AG08395 (cell line): ENCODE measurements at places on chromosomes 11 and 22.
A peak's percentile ranks its signal among the peaks of the same experiment; 100 is the strongest.

DNA sequence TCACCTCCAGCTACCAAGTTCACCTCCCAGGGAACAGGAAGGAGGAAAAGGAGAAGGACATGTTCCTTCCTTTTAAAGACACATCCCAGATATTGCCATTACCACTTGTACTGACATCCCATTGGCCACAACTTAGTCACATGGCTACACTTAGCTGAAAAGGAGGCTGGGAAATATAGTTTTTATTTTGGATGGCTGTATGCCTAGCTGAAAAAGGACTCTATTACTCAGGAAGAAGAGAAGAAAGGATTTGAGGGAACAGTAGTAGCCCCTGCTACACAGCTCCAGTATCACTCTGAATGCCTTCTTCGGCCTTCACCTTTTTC, 2.1 kb upstream of the APOA5 start:
- no peak for DNase-seq

DNA sequence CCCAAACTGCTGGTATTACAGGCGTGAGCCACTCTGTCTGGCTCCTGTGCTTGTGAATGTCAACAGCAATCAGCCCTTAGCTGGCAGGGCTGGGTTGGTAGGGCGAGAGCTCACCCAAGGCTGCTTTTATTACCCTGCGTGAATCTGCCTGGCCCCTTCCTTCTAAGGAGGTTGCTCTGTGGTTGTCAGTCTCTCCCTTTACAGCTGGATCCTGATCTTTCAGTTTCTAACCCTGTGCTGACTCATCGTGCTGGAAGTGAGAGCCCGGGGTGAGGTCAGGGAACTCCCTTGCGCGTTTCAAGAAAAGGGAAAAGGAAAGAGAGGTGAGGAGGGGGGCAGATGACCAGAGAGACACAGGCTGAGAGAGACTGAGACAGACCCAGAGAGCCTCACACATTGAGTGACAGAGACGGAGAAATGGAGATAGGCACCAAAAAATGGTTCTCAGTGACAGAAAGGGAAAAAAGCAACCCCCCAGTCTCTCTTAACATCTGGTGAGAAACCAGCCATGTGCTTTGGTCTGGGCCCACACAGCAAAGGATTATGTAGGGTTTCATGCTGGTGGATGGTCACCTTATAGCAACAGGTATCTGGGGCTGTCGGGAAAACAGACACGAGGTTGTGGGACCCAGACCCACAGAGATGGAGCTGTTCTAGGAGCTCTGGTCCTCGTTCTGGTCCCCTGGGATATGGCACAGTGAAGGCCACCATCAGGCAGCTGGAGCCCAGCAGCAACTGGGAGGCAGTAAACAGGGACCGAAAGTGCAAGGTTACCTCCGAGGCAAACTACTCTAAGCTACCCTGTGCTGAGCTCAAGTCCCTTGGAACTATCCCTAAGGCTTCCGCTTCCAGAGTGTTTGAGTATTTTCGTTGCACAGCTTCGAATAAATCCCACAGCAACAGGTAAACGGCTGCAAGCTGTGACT, 2.5 kb downstream of the TCN2 start:
- DNase-seq: peak; percentile 94

DNA sequence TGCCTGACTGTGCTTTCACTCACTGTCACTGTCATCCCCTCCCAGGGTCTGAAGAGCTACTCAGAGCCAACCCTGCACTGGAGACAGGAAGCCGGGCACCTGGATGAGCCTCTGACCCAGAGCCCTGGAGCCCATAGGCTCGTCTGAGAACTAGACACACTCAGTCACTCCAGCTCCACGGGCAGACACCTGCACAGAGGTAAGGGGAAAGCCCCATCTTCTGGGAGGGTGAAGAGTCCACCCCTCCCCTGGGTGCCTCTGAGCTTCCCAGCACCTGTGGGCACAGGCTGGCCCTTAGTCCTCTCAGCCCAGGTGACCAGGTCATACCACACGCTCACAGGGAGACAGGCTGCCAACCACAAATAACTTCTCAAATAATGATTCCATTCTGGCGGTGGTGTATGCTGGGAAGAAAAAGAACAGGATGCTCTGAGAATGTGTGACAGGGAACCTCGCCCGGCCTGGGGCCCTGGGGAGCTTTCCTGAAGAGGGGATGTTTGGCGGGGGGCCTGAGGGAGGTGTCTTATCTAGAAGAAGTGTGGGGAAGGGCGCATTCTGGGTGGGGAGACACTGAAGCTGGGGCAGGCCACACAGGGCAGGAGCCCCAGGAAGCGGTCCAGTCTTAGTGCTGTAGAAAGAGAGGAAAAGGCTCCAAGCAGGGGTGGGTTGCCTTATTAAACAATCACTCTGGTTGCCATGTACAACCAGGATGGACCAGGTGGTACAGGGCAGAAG, 5.3 kb downstream of the CCDC157 start:
- DNase-seq: no peak

DNA sequence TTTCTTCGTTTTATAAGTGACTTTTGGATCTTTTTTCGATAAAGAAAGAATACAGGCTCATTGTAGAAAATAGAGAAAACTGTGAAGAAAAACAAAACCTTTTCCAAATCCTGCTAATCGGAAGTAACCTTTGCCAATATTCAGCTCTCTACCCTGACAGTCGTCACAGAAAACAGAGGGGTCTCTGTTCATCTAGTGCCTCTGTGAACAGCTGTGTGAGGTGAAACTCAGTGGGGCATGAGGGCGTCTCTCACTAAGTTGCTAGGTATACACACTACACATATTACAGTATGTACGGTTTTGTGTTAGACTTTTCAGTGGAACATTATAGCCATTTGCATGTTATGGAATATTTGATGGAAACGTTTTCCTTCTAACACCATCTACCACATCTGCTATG, 39.4 kb downstream of the DHCR7 start:
- DNase-seq: no peak

DNA sequence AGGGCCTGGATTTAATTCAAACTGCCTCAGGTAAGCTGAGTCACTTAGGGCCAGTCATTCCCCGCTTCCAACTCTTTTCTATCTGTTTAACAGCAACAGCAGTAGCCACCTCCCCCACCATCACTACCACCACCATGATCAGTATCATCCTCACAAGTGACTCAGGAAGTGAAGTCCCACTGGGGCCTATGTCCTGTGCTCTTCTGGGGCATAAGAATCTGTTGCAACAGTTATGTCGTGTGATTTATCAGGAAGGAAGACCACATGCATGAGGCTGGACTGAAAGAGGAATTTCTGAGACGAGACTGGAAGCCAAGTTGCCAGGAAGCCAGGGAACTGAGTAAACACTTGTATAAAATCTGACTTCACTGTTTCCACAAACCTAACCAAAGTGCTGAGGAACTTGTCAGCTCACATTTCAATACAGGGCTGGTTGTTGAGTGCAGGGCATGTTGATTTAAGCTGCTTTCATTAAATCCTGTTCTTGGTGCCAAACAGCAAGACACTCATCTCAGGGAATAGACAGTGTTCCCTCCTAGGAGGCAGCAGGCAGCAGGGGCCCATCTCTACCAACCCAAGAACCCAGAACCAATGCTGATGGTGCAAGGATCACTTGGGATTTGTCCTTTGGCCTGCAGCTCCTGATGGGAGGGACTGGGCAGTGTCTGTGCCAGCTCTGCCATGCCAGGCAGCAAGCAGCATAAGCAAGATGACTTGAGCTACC, 226.7 kb upstream of the NARS2 start:
- DNase-seq: peak; percentile 83

DNA sequence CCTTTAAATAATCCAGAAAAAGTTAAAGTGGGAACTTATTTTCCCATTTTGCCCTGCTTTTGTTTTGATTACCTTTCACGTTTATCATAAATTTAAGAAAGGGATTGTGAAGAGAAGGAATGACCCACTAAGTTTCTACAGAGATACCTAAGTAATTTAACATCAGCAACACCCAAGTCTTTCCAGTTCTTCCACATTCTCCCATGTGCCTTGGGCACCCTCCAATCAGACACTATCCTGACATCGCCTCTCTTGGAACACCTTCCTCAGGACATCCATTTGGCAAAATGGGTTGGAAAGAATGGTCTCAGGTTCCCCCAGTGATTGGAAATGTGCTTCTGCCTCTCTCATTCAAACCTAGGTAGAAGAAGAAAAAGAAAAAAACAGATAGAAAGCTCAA, 6.3 kb downstream of the BBOX1 start:
- no peak for DNase-seq

- DNase-seq: no peak
Measured at GRCh38 chr11:78049348-78049747, 14.3 kb upstream of the THRSP start.

GRCh38 chr22:32799496-32799895, 2.0 kb upstream of the TIMP3 start:
- no peak for DNase-seq

GRCh38 chr11:75324189-75324588, 27.3 kb downstream of the ARRB1 start:
- DNase-seq: no peak
